ENCODE measurements at places on chromosomes 5 and 9.

- no peak for DNase-seq
These were observed 11.6 kb downstream of the ORM2 start for GRCh38 chr9:114341152-114341830.

- DNase-seq: no peak
These were observed 244.7 kb downstream of the COMMD10 start for GRCh38 chr5:116329503-116329902.

GRCh38 chr5:35214051-35214450, 16.2 kb downstream of the PRLR start:
- no peak for DNase-seq

DNA sequence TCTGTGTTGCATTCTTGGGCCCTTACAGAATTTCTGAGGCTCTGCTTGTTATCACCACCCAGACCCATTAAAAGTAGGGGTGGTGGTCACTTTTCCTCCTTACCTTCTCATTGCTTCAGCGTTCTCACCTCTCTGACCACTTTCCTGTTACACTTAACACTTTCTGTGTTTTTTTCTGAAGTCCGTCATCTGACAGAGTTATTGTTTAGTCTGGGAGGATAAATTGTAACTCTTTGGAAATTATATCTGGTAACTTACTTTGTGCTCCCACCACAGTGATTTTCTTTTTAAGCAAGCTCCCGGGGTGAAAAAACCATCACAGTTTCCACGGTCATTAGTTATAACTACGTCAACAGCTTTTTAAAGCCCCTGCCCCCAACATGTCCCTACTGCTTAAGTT, 211.2 kb upstream of the OTULINL start:
- no peak for DNase-seq

GRCh38 chr5:2214910-2215590, 332.3 kb upstream of the IRX4 start:
- no peak for DNase-seq

DNA sequence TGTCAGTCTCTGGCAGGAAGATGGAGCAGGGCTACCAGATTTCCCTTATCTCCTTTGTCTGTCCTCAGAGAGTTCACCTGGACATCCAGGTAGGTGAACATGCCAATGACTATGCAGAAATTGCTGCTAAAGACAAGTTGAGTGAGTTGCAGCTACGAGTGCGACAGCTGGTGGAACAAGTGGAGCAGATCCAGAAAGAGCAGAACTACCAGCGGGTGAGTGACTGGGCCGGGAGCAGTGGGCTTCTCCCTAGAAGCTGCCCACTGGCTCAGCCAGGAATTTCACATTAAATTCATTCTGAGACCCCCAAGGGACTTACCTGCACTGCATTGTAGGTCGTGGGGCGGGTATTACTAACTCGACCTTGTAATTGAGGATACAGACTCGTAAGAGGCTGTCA, 2.1 kb downstream of the TMED9 start:
- no peak for DNase-seq

GRCh38 chr9:14766299-14766698, 43.8 kb upstream of the CER1 start:
- no peak for DNase-seq

DNA sequence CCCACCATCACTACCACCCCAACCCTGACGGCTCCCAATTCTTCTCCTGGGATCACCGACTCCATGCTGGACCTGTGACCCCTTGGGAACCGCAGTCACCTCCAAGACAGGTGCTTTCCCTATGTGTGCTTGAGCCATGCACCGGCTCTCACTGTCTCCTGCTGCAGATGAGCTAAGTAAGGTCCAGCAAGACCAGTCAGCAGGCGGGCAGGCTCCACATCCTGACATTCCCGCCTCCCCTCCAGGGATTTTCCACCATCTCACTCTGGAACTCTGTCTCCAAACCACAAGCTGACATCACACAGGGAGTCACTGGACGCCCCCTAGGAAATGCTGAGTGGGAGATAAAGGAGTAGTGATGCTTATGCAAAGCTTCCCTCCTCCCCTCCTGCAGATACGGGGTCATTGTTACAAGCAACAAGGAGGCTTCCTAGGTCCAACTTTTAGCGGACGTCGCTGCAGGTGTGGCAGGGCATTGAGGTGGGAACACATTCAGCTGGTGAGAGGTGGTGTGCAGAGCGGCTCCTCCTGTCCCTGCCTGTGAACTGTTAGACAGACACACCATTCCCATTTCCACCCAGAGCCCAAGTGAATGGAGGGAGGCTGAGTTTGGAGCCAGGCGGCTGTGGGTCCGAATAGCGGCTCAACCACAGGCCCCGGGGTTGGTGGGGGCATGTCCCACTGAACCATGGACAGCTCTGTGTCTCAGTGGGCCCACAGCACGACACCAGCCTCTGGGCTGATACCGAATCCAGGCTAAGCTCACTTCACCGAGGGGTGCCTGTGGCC, 129.2 kb upstream of the PHYKPL start:
- DNase-seq: no peak

- no peak for DNase-seq
These were observed 27.7 kb upstream of the TRIO start for GRCh38 chr5:14115323-14115895.

DNA sequence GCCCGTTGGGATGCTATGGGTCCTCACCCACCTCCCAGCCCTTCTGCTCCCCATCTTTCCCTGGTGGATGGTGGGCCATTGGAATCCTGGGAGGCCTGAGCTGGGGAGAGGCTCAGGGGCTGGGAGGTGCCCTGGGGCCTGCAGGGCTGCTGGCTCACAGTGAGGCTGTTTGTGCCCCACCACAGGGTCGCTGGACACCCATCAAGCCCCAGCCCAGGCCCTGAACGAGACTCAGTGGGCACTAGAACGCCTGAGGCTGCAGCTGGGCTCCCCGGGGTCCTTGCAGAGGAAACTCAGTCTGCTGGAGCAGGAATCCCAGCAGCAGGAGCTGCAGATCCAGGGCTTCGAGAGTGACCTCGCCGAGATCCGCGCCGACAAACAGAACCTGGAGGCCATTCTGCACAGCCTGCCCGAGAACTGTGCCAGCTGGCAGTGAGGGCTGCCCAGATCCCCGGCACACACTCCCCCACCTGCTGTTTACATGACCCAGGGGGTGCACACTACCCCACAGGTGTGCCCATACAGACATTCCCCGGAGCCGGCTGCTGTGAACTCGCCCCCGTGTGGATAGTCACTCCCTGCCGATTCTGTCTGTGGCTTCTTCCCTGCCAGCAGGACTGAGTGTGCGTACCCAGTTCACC, 4.9 kb upstream of the AIF1L start:
- DNase-seq: no peak

DNA sequence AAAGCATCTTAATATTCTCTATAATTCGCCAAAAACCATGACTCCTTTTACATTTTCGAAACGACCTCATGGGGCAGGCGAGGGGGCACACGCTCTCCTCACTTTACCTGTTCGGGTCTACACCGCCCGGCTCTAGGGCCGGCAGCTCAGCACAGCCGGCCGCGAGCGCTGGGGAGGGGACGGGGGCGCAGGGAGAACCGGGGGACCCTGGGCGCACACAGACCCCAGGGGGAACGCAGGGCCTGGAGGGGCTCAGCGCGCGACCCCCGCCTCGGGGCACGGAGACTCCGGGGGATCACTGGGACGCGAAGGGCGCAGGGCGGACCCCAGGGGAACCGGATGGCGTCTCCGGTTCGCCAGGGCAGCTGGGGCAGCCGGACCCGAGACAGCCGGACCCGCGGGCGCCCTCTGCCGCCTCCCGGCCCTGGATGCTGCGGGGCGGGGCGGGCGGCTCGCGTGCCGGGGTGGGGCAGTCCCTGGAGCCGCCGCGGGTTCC, at the start of gene AHRR:
AHRR (plus strand) TSS at position 485 of the 496 bp plus-strand sequence. CDS start 22,189 bp downstream, outside the sequence.
- no peak for DNase-seq

GRCh38 chr5:152269533-152269932, 135.5 kb downstream of the NMUR2 start:
- no peak for DNase-seq

GRCh38 chr5:131393498-131393968, 129.7 kb downstream of the CDC42SE2 start:
- no peak for DNase-seq

GRCh38 chr5:145718956-145719355, 116.2 kb downstream of the PRELID2 start:
- DNase-seq: no peak

- DNase-seq: no peak
These were observed 8.4 kb downstream of the C5orf47 start for GRCh38 chr5:173997331-173997730.
